ENCODE measurements at places on chromosomes 12 and 14.

DNA sequence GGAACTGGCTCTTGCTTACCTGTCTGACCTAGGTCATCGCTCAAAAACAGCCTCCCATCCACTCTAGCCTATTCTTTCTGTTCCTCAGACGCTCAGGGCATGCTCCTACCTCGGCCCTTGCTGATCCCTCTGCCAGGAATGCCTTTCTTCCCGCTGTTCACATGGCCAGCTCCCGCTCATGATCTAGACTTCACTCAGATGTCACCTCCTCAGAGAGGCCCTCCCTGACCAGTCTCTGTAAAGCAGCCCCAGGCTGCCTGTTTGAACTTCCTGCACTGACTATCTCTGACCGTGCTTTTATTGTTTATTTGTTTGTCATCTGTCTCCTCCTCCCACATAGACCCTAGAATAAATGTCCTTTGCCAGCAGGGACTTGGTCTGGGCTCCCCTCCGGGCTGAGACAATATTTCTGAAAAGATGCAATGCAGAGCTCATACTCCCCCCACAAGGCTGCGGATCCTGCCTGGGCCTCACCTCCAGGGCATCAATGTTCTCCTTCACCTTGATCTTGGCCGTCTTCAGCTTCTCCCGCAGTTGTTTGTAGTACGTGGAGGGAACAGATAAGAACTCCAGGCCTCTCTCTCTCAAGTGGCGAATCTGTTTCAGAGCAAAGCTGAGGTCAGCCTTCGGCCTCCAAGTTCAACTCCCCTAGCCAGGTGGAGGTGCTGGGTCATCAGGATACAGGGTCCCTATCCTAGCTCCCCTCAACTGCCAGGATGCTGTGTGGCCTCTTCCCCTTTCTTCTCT lies 15.2 kb downstream of the HPD start:
- DNase-seq: no peak

GRCh38 chr14:50083467-50084337 lies 32.7 kb downstream of the VCPKMT start:
- DNase-seq: no peak

- DNase-seq: no peak
These were observed 159.4 kb downstream of the TSPAN9 start for GRCh38 chr12:3236345-3237187.

GRCh38 chr12:51393676-51394545 lies 2.7 kb upstream of the GALNT6 start:
- DNase-seq: no peak

- DNase-seq: no peak
These were observed 243.9 kb upstream of the LRIG3 start for GRCh38 chr12:59164226-59164625.

Measured in stimulated activated CD4-positive, alpha-beta T cell treated with anti-CD3 and anti-CD28 coated beads, Interleukin-15, amount 100 ng/mL, for 1 hour (primary cell).